Heart left ventricle (tissue), 16 donors: ENCODE measurements at places on chromosomes 12 and 14. TPM values are rescaled to one million over a fixed set of nuclear protein-coding genes. Genes with fewer than 3 reads are reported as not detected.

The ANKRD33 gene
- not detected for polyA plus RNA-seq

DNA sequence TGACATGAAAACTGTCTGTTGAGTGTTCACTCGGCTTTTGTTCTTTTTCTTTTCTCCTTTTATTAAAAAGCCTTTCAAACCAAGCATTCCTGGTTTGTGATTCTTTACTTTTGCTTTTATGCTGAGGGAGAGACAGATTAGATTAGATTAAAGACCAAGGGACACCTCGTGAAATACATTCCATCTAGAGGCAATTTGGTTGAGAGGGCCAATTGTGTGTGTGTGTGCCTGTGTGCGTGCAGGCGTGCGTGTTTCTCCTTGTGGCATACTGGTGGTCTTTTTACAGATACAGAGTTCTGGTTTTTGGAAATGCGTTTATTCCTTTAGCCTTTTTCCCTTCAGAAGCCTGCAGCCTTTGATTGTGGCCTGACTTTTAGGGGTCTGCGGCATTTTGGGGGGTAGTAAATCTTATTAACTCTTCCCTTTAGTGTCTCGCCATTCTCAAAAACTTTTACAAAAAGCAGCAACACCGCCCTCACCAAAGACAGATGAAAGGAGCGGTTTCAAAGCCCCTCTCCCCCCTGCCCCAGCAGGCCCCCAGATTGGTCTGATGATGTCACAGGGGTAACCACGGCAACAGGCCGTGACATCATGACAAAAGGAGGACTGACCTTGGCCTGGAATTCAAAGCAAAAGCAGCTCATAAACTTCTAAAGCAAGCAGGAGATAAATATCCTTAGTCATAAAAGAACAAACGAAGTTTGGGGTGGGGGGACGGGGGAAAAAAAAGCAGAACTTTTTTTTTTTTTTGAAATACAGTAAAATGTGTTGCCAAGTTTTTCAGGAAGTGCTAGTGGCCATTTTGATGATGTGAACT, 84.1 kb upstream of the TBX3 start:
- no peak for DNase-seq

- no peak for DNase-seq
Observed at GRCh38 chr14:104597576-104597975, 7.0 kb downstream of the TMEM179 start.

DNA sequence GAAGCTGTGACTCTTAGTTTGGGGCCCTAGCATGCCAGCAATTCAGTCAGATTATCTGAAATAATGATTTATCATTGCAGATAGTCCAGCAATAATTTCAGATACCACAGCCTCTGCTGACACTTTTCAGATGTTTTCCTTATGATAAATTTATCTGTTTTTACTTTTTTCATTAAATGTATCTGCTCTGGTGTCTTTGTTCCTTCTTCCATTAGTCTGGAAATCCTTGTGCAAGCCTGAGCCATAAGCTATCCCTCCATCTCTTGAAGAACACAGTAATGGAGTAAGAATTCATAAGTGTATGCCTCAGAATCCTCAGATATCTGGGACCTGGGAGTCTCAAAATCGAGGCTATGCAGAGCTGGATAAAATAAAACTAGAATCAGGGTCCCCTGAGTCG, 146.4 kb upstream of the KRR1 start:
- DNase-seq = no peak

DNA sequence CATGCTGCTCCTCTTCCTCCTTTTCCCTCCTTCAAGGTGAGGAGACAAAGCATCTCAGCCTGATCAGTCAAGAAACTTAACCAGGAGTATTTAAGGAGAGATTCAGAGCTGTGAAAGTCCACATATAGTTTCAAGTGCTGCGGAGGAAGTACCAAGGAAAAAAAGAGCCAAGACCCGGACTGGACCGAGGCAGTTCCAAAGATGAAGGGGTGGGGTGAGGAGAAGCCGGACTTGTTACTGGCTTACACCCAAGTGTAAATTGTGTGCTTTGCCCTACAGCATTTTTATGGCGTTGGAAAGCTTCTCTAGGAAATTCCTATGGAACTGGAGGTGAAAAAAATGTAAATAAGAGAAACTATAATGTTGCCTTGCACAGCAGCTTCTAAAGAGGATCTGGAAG, 263.1 kb downstream of the GRIN2B start:
- DNase-seq = no peak

- DNase-seq = no peak
Observed at GRCh38 chr14:67525389-67525788, 7.7 kb upstream of the PLEKHH1 start.

DNA sequence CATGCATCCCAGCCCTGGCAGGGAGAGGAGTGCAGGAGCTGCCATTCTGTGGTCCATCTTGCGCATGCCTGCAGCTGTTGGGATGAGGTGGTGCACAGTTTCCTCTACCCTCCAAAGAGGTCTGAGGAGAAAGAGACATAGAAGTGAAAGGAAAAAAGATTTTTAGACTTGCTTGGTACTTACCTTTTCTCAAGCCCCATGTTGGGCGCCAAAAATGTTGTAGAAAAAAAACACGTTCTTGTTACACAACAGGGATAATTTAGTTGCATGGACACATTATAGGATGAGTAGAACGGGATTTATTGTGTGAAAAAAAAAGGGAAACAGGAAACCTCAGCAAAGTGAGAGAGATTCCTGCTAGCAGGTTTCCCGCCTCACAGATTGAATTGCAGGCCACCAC, 244.4 kb upstream of the GARIN2 start:
- no peak for DNase-seq

DNA sequence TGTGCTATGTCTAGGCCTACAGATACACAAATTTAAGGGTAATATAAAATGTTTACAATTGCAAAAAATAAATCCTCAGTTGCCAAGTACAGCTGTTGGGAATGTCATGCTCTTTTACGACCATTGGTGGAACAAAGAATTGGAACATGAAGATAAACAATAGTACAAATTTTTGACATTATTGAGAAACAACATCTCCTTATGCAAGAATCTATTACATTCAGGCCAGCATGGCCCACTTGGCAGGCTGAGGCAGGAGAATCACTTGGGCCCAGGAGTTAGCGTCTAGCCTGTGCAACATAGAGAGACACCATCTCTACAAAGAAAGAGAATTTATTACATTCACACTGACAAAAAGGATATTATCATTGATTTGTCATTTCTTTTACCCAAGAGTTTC, 135.9 kb upstream of the NTF3 start:
- no peak for DNase-seq

- no peak for DNase-seq
Observed at GRCh38 chr12:45912774-45913173, 77.6 kb downstream of the SCAF11 start.
